ENCODE measurements at places on chromosomes 12 and 14.

- DNase-seq, result no peak
- peaks cover 20% of the 10 kb centered on the region for H3K36me3 ChIP-seq
- H3K27me3 ChIP-seq, result no peaks in the 10 kb centered on the region
- H3K27ac ChIP-seq, result no peak overlapping the region
- H3K4me1 ChIP-seq, result no peaks in the 10 kb centered on the region
- H3K4me3 ChIP-seq, result no peak overlapping the region
These were observed 23.2 kb downstream of the PCNX4 start for GRCh38 chr14:60114881-60115280.

- no peaks in the 10 kb centered on the region for H3K36me3 ChIP-seq
- H3K27me3 ChIP-seq, result no peaks in the 10 kb centered on the region
- DNase-seq, result no peak
- no peak overlapping the region for H3K27ac ChIP-seq
- no peak overlapping the region for H3K4me3 ChIP-seq
- H3K4me1 ChIP-seq, result peaks cover 13% of the 10 kb centered on the region
These were observed 35.2 kb downstream of the RILPL1 start for GRCh38 chr12:123498126-123498825.

DNA sequence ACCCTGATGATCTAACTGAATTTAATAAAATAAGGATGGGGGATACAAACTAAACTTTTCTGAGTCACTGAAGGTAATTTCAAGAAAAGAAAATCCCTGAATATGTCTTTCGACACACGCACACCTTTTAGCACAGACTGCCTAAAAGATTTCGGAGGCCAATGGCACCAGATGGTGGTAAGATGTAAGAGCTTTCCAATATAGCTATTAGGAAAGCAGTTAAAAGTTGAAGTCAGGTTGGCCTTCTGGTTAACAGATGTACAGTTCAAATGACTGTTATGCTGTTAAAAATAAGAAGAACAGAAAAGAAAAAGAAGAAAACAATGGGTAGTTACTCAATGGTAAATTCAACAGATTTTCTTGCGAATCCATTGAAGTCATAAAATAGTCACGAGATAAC is 80.7 kb upstream of the KRR1 start:
- DNase-seq, result no peak
- no peaks in the 10 kb centered on the region for H3K4me1 ChIP-seq
- no peaks in the 10 kb centered on the region for H3K36me3 ChIP-seq
- no peak overlapping the region for H3K4me3 ChIP-seq
- no peak overlapping the region for H3K27ac ChIP-seq

DNA sequence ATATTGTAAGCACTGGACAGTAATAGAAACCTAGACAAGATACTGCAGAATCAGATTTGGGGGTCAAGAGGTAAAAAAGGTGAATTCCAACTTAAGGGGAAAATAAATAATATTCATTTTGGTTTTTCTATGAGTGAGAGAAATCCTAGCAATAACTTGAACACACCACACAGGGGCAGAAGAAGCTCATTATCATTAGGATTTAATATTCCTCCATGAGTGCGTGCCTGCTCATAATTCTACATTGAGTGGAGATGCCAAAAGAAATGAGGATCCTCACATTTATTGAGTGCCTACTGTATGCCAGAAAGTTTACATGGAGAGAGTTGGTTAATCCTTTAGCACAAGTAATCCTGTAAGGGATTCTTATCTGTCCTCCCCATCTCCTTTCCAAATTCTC is 40.5 kb upstream of the C14orf132 start:
- H3K4me1 ChIP-seq, result peaks cover 19% of the 10 kb centered on the region
- no peaks in the 10 kb centered on the region for H3K27me3 ChIP-seq
- H3K36me3 ChIP-seq, result no peaks in the 10 kb centered on the region
- DNase-seq, result no peak
- H3K4me3 ChIP-seq, result no peak overlapping the region
- H3K27ac ChIP-seq, result no peak overlapping the region

DNA sequence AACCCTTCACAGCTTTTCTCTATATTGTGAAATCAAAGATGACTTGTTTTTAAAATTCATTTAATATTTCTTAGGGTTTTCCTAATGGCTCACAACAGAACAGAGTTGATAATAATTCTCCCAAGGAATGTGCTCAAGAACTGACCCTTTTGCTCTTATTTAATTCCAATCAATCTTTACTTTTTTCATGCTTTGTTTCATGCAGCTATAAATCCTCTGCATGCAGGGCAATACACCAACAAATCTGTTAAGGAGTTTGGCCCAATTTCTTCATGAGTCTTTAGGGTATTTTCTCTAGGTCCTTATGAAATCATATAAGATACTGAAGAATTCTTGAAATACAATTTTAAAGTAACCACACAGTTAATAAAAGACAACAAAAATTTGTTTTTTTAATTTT is 264.2 kb downstream of the SLC6A15 start:
- H3K27me3 ChIP-seq, result no peaks in the 10 kb centered on the region
- DNase-seq, result no peak
- H3K4me1 ChIP-seq, result no peaks in the 10 kb centered on the region

All from neural progenitor cell (in vitro differentiated cells).